ENCODE measurements at places on chromosomes 11 and 22.

GRCh38 chr11:125425601-125426000 is 70.5 kb downstream of the FEZ1 start:
- no peak for DNase-seq

GRCh38 chr22:25722626-25723025 is 19.4 kb upstream of the MYO18B start:
- DNase-seq = no peak

DNA sequence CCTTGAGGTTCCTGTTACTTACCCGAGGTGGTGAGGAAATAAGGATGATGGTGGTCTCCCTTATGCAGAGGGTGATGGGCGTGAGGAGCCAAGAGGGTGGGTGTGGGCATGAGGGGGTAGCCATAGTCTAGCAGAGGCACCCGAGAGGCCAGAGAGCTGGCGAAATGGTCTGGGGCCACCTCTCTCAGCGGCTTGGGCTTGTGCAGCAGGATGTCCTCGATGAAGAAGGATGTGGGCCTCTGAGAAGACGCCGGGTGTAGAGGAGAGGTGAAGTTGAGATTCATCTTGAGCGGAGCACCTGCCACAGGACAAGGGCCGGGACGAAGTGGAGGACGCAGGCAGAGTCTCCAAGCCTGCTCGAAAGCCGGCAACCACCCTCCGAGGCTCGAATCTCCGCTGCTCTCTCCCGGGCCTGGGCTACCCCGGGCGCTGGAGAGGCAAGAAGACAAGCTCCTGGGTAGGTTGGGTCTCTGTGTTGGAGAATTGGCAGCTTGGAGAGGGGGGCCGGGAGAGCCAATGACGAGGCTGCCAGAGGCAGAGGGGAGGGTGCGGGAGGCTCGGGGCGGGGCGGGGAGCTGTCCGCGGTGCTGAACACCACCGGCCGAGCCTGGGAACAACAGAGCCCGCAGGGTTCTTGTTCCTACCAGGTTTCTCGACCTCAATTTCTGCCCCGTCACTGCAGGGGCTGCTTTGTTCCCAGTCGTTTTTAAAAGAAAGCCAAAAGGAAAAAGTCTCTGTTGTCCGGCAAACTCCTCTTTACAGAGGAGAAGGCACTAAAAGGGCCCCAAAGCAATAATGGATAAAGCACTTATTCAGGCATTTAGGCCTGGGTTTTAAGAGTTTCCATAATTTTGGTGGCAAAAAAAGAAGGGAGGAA is at the start of gene BSX:
TSS of gene BSX (minus strand) at position 447 of the 877 bp plus-strand sequence. CDS start at position 284, 163 bp downstream.
- peak; percentile 28 for DNase-seq

DNA sequence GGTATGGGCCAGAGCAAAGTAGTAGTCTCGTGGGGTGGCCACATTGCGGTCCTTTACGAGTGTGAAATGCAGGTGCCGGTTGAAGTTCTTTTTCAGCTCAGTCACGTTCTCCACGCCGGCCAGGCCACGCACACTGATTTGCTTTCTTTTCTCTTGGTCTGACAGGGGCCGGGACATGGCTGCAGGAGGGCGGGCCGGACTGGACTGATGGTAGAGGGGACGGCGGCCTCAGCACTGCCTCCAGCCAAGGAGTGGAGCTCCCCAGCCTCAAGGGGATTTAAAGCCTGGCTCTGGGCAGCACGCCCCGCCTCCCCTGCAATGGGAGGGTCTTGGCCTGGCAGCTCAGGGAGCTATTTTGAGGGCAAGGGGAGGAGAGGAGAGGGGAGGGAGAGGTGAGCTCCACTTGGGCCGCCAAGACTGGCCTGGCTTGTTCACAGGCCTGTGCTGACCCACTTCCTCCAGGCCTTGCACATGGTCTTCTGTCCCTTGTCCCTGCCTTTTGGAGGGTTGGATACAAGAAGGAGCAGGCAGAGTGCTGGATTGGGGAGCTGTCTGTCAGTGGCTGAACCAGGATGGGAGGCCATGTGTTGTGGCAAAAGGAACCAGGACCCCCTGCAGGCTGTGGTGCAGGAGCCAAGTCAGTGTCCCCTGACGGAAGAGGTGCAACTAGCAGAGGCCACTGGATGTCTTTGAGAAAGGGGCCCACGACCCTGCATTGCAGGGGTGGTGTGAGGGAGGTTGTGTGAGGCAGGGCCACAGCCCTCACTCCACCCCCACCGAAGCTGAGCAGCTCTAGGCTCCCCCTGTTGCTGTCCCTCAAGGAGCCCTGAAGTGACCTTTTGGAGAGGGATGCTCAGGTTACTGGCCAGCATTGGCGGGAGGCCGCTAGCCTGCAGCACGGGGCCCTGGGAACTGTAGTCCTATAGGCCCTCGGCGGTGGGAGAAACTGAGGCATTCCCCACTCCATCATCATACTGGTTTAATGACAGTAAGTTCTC is at the start of gene PYGM:
TSS of gene PYGM (minus strand) at position 253 of the 998 bp plus-strand sequence. CDS start at position 177, 76 bp downstream.
- no peak for DNase-seq

DNA sequence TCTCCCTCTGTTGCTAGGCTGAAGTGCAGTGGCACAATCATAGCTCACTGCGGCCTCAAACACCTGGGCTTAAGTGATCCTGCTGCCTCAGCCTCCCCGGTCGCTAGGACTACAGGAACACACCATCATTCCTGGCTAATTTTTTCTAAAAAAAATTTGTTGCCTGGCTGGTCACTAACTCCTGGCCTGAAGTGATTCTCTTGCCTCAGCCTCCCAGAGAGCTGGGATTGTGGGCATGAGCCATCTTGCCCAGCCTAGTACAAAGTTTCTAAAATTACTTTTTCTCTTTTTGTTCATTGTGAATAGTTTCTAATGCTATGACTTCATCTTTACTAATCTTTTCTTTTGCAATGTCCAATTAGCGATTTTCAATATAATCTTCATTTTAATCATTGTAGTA is 12.5 kb downstream of the RBM7 start:
- DNase-seq = no peak

DNA sequence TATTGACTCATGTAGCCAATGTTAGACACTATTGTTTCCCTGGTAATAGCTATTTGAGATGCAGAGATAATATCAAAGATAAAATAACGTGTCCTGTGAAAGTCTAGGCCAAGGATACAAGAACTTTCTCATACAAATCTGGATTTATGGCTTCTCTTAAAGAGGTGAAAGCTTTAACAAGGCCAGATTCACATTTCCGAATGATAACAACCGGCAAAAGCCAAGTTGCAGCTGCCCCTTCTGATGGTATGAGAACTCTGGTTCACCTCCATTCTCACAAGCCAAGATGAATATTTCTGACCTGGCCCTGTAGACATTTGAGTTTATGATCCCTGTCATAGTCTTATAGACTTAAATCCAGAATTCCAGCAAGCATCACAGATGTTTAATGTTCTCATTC is 230.4 kb upstream of the ZC3H12C start:
- DNase-seq = no peak

Data from activated CD4-positive, alpha-beta T cell treated with anti-CD3 and anti-CD28 coated beads, Interleukin-2, amount 50 U/mL, for 4 hours (primary cell).